ENCODE measurements at places on chromosomes 2 and 18.

DNA sequence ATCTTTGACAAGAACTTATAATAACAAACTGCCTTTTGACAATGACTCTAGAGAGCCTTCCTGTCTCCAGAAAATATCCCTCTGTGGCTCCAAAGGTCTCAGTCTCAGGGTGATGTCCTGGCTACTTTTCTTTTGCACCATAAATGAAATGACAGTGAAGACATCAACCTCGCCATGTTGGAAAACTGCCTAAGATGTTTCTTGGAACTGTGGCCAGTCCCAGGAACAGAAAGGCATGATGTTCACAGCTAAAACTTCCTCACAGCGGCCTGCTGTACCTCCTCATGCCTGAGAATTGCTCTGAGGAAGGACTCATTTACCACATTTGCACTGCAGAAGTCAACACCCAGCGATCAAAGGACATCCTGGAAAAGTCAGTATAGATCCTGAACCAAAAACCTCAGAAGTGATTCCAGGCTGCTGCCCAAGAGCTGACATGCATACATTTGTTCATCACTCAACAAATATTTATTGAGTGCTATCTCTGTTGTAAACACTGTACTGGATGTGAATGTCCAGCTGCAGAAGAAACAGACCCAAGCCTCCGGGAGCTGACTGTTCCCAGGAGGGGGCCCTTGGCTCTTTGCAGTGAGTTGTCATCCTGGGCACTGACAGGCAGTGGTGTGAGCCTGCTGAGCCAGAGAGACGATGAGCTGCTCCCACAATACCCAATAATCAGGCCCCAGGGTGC is 64.3 kb upstream of the ACSL3 start:
- peak; percentile 28 for DNase-seq

DNA sequence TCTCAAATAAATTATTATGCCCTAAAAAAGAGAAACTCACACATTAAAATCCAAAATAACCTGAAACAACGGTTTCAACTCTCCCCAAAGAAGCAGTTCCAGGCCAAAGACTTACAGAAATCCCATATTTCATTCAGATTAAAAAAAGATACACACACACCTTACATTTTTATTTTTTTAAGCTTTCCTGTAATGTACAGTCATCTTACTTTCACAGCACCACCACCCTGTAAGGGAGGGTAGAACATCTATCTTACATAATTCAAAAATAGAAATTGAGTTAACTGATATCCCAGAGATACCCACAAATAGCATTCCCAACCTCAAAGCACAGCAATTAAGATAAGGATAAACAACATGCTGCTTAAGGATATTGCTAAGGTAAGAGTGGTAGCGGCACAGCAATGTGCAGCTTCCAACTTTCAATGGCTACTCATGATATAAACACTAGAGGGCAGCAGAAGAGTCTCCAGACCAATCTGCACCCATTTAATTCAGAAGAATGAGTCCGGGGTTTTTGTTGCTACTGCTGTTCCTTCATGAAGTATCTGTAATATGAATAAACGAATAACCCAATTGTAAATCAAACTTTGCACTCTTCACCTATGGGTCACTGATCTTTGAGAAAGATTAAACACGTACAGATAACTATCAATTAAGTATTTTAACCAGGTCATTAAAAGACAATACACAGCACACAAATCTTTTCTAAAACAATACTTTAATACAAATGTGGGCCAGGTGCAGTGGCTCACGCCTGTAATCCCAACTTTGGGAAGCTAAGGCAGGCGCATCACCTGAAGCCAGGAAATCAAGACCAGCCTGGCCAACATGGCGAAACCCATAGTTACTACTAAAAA is 11.3 kb downstream of the GFPT1 start:
- DNase-seq: no peak

DNA sequence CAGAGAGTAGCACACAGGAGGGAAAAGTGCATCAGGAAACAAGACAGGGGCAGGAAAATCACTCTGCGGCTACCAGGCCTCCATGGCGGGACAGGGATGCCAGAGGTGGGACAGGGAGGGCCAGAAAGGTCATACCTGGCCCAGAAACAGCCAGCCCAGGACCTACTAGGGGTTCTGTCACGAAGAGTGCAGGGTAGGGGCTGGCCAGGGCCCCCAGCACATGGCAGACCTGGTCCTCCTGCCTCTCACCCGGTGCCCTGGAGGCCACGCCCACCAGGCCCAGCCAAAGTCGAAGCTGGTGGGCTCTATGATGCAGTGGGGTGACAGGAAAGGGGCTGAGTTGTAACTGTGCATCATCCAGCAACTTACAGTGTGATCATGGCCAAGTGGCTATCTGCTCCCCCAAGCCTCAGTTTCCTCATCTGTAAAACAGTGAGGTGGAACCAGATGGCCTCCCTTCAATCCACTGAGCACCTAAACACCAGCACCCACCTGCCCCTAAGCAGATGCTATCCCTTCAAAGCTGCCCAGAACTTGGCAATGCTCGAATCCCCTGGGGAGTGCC is 10.6 kb downstream of the CYP26B1 start:
- no peak for DNase-seq

GRCh38 chr2:102082571-102083392 is 59.8 kb upstream of the IL1R1 start:
- DNase-seq: no peak

DNA sequence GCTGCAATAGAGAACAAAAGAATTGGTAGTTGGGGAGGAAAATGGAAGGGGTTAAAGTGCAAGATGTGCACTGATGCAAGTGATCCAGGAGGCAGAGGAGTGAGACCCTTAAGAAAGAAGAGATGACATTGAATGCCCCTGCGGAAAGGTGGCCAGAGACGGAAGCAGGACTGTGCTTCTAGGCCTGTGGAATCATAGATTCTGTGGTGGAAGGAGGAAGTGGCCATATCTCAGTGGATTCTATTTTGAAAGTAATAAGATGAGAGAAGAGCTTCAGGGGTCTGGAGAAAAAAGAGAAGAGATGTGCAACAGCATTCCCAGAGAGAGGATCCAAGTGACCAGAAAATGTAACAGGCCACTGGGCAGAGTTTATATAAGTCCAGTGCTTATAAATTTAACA is 18.6 kb upstream of the GYPC start:
- DNase-seq: no peak

DNA sequence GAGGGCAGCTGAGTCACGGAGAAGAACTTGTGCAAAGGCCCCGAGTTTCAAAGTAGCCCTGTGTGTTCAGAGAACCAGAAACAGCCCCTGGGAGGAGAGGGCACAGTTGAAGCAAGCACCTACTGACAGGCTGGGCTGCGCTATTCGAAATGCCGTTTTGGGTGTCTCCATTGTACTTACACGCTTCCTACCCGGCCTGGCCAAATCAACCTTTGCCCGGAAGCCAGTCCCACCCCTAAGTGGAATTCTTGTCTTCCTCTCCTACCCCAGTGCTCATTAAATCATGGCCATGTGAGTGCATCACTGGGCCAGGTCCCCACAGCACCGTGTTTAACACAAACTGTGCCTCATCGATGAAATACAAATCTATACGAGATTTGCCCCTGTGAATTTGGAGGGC is 6.0 kb downstream of the DIPK1C start:
- no peak for DNase-seq

DNA sequence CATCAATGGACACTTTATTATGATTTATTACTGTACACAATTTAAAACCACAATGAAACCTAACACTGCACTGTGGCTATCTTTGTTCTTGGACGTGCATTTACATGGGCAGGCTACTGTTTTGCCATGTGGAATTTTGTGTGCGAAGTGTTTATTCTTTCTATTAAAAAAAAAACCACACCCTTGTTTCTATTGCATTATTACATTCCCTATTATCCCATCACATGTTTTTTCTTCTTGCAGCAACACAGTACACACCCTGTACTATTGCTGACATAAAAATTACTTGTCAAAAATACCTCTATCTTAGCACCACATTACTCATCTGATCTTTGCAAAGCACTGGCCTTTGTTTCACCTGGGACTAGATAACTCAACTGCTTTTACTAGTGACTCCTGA is 1.5 kb downstream of the RNF152 start:
- no peak for DNase-seq

DNA sequence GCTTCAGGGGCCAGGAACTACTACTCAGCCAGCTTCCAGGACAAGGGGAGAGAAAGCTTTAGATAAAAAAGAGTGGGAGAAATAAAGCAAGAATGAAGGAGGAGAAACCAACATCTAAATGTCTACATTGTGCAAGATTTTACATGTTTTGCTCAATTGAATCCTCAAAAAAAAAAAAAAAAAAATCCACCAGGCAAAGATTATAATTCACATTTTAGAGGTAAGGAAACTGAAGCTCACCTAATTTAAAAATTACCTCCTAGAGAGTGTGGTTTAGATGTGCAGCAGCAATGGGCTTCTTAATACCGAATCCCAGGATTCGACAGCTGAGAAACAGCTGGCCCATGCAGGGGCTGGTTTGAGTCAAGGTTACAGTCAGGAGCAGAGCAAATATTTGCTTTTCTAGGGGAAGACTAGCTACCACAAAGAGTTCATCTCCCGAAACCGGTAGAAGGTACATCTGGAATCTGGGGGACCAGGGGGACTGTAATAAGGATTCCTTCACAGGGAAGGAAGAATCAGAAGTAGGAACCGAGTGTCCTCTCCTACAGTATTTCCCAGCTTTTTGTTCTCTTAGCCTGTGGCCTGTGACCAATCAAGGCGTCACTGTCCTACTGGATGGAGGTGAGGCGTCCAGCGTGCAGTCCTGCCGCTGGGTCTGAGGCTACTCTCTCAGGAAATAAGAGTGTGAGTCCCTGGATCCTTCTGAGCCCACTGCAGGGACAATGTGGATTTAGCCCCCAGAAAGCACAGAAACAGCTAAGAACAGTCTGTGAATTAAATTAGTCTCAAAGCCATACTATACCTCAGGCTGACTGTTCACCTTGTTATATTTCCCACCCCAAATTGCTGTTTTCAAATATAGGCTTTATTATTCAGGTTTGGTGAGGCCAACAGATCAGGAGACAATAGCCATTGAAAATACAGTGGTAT is 42.3 kb downstream of the IL1R2 start:
- no peak for DNase-seq

DNA sequence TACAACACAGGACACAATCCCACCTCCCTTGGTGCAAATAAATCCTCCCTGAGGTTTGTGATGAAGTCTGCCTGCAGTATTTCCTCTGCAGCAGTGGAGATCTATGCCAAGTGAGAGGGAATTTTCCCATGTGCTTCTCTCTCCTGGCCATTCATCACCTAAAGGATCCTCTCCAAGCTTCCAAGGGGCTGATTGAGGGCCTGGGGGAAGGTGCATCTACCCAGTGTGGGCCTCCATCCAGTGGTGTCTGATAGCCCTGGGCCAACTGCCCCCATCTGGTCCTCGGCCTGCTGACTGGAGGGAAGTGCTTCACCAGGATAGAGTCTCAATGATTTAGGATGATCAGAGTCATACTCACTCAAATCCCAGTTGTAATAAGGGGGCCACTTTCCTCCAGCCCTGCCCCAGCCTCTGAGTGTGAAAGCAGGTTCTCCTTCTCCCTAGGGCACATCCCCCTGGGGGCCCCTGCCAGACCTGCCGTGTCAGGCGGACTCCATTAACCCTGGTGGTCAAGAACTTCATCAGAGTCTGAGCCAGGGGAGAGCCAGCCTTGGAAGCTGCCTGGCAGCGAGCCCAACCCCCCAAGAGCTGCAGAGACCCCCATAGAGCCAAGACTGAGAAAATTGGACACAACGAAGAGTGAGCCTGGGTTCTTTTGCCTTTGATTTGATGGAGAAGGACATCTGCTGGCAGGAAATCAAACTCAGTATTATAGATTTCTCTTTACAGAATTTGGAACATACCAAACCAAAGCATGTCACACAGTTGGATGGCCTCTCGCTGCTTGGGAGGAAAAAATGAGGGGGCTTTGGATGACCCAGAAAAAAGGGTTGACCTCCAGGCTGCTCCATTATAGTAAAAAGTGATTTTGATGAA is 509.6 kb downstream of the CMPK2 start:
- no peak for DNase-seq

- peak; percentile 56 for DNase-seq
Measured at GRCh38 chr18:28045176-28045810, 131.6 kb downstream of the CDH2 start.

GRCh38 chr2:177611310-177611886 is 218.8 kb downstream of the AGPS start:
- no peak for DNase-seq

DNA sequence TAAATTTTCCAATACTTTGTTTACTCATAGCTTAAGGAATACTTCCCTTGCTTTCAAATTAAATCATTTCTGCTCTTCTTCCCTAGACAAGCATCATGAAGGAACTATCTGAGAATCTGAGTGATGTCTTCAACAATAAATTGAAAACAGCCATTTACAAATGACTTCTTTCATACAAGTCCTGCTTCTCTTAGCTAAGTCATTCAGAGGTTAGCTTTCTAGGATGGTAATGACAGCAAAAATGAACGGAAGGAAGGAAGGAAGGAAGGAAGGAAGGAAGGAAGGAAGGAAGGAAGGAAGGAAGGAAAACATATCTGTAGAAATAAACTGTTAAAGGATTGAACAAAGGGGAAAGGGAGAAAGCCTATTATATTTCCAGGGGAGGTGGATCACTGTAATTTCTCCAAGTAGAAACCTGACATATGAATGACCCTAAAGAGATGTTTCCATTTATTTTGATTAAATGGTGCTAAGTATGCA is 335.0 kb upstream of the KYNU start:
- DNase-seq: no peak

GRCh38 chr2:86825036-86825692 is 34.5 kb upstream of the CD8A start:
- no peak for DNase-seq
